ENCODE measurements at places on chromosomes 7 and 10.

DNA sequence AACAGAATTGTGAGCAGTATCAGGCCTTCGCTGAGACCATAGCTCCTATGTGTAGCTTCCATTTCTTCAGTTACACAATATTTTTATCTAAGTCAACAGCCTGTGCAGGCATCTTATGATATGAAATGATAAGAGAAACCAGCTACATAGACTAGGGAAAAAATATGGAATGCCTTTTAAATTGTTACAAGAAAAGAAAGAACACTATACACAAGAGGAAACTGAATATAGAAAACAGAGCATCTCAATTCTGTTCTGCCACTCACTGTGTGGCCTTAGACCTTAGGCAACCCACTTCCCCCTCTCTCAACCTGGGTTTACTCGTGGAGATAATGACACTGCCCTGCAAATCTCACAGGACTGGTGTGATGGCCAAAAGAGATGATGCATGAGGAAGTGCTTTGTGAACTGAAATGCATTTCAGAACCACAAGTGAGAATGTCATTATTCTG is 132.9 kb downstream of the LRRN3 start:
- no peak for DNase-seq

DNA sequence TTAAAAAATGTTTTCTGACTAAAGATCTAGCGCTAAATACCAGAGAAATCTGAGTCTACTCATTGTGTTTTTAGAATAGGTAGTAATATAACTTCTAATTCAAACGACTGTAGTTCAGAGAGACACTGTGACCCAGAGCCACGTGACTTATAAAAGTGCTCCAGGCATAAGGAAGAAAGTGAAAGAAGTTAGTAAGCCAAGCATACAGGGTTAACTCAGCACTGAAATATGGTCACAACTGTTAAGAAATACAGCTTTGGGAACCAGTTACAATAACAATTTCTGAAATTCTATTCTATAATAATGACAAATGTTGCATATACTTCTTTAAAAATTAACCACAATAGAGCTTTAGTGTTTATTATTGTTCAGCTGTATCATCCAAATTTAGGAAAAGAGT is 119.1 kb downstream of the TFEC start:
- no peak for DNase-seq

- no peak for DNase-seq
Measured at GRCh38 chr10:43692051-43692825, 43.6 kb upstream of the ZNF32 start.

GRCh38 chr7:158531661-158532060 is 56.0 kb downstream of the PTPRN2 start:
- no peak for DNase-seq

DNA sequence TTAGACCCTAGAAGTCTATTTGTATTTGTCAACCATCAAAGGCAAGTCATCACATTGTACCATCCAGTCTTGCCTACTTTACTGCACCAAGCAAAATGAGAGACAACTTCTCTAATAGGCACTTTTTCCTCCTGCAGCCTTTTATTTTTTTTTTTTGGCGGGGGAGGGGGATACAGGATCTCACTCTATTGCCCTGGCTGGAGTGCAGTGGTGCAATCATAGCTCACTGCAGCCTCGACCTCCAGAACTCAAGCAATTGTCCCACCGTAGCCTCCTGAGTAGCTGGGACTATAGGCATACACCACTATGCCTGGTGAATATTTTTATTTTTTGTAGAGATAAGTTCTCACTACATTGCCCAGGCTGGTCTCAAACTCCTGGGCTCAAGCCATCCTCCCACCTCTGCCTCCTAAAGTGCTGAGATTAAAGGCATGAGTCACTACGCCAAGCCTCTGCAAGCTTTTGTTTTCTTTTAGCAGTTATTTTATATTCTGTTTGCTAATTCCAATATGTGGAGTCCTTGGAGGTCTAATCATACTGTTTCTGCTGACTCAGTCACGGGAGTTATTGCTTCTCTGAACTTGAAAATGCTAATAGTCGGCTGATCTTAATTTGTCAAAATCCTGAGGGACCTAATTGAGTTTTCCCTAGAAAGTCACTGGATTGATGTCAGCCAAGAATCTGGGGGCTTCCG is 14.2 kb downstream of the KPNA7 start:
- DNase-seq: no peak
